Activated effector memory CD4-positive, alpha-beta T cell treated with anti-CD3 and anti-CD28 coated beads, Interleukin-2, amount 50 U/mL, for 16 hours (primary cell): ENCODE measurements at places on chromosomes 4 and X.

GRCh38 chr4:137631605-137632004, 99.3 kb upstream of the PCDH18 start:
- DNase-seq = no peak

- no peak for DNase-seq
Measured at GRCh38 chr4:184550476-184550875, 76.1 kb upstream of the IRF2 start.

DNA sequence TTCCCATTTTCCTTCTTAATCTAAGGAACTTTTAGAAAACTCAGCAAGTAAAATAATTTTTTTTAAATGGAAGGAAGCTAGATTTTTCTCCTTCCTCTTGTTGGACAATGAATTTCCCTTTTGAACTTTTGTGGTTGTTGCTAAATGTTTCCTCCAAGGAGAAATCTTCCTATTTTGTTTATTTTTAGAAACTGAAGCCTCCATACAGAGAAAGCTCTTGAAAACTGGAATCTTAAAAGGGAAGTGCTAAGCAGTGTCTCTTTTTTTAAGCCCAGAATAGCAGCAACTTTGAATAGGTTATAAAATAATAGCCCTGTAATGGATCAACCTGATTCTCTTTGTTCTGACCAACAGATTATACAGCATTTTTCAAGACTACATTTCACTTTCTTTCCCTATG, 15.1 kb upstream of the DCLK2 start:
- no peak for DNase-seq

DNA sequence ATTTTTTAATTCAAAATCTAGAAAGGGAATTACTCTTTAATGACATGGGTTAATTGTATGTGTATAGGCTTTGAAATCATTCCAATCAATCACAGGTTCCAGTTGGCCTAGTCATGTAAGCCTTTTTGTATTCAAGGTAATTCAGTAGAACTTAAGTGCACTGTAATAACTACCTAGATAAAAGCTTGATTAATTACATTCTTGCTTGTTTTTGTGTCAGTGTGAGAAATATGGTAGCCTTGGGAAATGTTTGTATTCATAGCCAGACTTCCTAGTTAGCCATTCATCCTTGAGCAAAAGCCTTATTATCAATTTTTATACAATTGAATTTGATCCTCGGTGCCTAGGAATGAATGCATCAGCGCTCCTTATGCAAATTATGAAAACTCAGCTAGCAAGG, 33.5 kb downstream of the TKTL2 start:
- DNase-seq = no peak

- no peak for DNase-seq
Measured at GRCh38 chr4:71602289-71602900, 181.5 kb downstream of the GC start.

DNA sequence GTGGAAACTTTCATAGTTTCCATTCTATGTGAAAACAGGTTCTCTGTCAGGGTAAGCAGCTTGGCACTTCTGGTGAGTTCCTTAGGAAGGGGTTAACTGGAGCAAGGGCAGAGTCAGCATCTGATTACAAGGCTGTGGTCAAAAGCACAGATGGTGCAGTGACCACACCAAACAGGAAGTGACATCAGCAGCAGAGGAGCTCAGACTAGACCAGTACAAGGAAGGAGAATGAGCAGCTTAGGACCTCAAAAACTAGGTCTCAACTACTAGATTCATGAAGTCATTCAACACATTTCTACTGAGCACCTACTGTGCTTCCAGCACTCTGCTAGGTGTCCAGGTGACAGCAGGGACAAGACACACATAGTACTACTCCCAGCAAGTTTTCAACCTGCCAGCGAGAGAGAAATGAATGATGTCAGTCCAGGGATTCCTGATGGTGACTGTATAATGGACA, 130.2 kb downstream of the AMELX start:
- no peak for DNase-seq

- DNase-seq = no peak
Measured at GRCh38 chr4:134465417-134465816, 263.8 kb upstream of the PABPC4L start.

GRCh38 chr4:110510277-110510676, 34.3 kb downstream of the ENPEP start:
- no peak for DNase-seq

DNA sequence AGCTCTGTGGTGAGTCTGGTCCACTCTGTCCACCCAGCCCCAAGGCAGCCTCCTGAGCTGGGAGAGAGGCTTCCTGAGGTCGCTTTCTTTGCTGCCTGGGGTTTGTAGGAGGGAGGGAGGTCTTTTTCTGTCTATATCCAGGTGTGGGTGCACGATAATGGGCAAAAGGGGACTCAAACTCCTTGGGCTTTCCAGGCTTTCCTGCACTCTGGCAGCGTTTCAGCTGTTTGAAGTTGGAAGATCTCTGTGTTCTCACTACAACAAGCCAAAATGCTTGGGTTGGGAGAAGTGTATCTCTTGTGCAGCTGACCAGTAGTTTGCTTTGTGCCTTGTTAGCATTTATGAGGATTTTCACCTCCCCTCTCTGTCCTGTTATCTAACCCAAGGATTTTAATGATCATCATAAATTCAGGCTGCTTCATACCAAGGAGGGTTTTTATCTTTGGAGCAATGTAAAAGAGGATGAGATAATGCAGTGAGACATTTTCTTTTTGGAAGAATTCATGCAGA, 126.3 kb downstream of the REPS2 start:
- DNase-seq = no peak

GRCh38 chr4:173177232-173177631, 8.6 kb downstream of the GALNT7 start:
- DNase-seq = no peak

GRCh38 chrX:13574600-13574999, 5.2 kb downstream of the EGFL6 start:
- DNase-seq = no peak

GRCh38 chrX:8946563-8946962, 87.4 kb downstream of the FAM9B start:
- no peak for DNase-seq

DNA sequence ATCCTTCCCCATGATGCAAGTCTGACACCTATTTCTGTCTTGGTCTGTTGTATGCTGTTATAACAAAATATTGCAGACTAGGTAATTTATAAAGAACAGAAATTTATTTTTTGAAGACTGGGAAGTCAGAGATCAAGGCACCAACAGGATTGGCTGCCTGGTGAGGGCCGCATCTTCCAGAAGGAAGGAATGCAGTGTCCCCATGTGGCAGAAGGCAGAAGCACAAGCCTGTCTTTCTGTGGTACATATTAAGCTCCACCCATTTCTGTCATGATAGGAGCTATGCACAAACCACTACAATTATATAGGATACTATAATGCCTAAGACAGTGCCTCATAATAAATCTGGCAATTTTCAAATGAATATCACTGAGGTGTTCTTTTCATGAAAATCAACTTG, 502.3 kb upstream of the DIAPH2 start:
- DNase-seq = no peak

- no peak for DNase-seq
Measured at GRCh38 chrX:24257011-24257410, 56.9 kb downstream of the SUPT20HL2 start.

GRCh38 chr4:186348433-186348832, 82.4 kb downstream of the F11 start:
- DNase-seq = no peak
